ENCODE measurements at places on chromosomes 4 and X. TPM values are rescaled to one million over a fixed set of nuclear protein-coding genes. Genes with fewer than 3 reads are reported as not detected.

Gene FGF16
- not detected for polyA plus RNA-seq

Gene ARAP2
- 6.9 TPM for polyA plus RNA-seq

GRCh38 chrX:96102997-96103396, 581.6 kb upstream of the DIAPH2 start:
- no peak for DNase-seq

GRCh38 chrX:5314148-5314547, 914.5 kb downstream of the NLGN4X start:
- no peak for DNase-seq

DNA sequence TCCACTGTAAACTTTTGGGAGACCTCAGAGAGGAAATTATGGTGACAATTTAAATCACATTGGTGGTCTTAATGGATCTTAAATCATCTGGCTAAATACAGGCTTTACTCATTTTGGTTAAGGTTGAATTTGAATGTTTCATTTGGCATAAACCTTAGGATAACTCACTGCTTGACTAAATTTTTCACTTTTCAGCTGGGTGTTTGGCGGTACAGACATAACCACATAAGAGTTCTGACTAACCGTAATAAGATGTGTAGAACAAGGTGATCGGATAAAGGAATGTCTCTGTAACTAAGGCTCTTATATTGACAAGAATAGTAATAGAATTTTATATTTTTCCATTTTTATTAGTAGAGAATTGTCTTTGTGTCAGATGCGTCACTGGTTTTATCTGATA, 281.0 kb downstream of the BMPR1B start:
- no peak for DNase-seq

DNA sequence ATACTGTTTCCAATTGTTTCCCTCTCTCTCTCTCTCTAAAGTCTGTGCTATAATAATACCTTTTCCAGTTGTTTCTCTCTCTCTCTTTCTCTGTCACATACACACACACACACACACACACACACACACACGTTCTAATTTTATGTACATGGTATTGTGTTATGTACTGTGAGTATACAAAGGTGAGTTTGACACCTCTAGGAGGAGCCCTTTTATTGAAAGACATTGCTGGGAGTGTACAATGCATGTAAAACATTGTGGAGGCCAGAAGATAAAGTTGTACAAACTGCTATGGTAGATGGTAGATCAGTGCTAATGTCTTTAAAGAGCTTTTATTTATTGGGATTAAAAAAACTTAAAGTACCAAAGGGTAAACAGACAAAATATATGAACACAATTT, 53.6 kb downstream of the BLTP1 start:
- no peak for DNase-seq

GRCh38 chrX:74578137-74578536, 36.3 kb downstream of the RLIM start:
- no peak for DNase-seq

DNA sequence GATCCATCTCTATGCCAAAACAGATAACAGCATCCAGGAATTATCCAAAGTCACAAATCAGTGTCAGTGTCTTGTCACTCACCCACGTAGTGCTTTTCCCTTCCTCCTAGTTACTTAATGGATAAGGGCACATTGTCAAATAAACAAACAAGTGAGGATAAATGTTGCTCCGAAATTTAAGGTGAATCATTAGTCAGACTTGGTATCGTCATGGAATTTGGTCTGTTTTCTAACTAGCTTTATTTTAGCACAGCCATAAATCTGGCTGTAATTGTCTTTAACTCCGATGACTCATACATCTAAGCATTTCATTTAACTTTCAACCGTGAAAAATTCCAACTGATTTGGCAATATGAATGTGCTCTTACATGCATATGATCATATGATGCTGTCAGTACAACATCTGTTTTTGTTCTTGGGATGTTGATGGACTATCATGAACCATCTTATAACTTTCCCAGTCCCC, 83.3 kb downstream of the SNCA start:
- peak; percentile 43 for DNase-seq

DNA sequence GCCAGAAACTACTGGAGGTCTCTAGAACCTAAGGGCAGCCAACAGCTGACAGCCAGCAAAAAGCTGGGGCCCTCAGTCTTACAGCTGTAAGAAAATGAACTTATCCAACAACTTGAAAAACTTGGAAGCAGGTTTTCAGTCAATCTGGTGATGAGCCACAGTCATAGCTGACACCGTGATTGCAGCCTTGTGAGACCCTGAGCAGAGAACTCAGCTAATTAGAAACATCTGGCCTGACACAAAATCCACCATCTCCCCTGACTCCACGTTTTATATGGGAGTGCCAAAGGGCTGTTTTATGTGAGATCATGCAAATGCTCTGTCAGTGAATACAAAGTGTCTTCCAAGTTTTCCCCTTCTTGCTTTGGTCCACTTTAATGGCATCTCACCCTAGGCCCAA, 198.8 kb upstream of the DCAF8L1 start:
- peak; percentile 10 for DNase-seq

DNA sequence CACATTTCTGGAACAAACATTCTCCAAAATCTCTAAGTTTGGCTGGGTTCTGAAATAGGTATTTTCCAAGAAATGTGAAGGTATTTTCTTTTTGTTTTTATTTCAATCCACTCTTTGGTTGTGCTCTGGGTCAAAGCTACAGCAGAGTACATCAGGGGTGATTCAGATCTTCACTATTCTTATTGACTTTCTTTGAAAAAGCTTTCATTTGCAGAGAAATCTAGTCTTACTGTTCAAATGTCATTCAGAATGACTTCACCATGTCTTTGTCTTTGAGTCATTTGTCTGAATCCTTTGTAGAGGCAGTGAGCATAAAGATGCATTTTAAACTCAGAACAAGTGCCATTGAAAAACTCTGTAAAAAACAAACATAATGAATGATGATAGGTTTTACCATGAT, 547.2 kb upstream of the ADGRL3 start:
- no peak for DNase-seq

DNA sequence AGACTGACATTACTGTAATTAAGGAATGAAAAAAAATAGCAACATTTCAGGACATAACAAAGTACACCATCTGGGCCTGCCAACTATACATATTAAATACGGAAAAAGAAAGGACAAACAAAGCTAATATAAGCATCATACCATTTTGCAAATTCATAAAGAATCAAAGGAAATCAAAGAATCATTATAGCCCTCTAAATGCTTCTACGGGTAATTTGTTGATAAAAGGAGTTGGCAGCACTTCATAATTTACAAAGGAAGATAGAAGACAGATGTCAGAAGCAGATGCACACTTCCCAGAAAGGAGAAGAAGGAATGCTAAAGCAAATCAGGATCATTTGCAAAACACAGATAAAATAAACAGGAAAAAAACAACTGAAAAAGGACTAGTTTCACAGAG, 1757.3 kb downstream of the PCDH7 start:
- no peak for DNase-seq
